ENCODE measurements at places on chromosomes 6 and 20. TPM values are rescaled to one million over a fixed set of nuclear protein-coding genes. Genes with fewer than 3 reads are reported as not detected.

Gene RBPJL
- not detected for total RNA-seq

DNA sequence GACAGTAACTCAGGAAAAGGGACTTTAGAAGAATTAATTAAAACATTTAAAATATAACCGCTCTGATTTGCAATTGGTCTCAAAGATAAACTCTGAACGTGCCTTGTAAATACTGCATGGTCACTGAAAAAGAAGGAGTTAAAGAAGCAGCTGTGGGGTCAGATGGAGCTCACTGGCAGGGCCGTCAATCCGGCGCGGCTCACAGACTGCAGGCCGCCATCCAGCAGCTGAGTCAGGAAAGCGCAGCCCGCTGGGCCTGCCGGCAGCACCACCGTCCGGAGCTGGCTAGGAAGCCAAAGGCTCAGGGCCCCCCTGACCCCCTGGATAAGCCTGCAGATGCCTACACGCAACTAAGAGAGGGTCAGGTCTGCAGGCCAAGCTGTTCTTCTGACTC lies 54.2 kb upstream of the FRMD1 start:
- DNase-seq: no peak
- no peaks in the 10 kb centered on the region for H3K36me3 ChIP-seq
- no peaks in the 10 kb centered on the region for H3K4me1 ChIP-seq
- H3K27ac ChIP-seq: no peak overlapping the region

Gene SLC17A5
- total RNA-seq: 4.1 TPM

Gene CAGE1
- total RNA-seq: 0.10 TPM

GRCh38 chr20:34773726-34774125 lies 51.7 kb downstream of the NCOA6 start:
- no peak overlapping the region for H3K27ac ChIP-seq
- no peak overlapping the region for H3K4me3 ChIP-seq
- H3K36me3 ChIP-seq: peaks cover 4% of the 10 kb centered on the region
- DNase-seq: no peak

DNA sequence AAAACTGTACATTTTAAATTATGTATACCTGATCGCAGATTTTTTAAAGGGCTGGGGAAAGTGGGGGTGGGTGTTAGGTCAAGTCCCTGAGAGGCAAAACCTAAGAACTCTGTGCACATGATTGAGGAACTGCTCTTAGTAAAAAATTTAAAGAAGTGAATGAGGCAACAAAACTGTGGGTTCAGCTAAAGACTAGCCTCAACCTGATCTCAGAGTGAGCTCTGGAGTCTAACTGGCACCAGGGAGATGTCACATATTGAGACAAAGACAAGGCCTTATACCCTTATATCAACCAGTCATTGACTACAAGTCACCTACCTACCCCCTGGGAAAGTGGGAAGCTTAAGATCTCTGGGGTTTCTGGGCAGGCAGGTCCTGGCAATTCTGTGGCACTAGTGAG lies 27.4 kb upstream of the RUNX2 start:
- no peak for DNase-seq
- H3K27ac ChIP-seq: no peak overlapping the region
- H3K36me3 ChIP-seq: peaks cover 27% of the 10 kb centered on the region
- H3K27me3 ChIP-seq: no peaks in the 10 kb centered on the region
- peaks cover 42% of the 10 kb centered on the region for H3K4me1 ChIP-seq

DNA sequence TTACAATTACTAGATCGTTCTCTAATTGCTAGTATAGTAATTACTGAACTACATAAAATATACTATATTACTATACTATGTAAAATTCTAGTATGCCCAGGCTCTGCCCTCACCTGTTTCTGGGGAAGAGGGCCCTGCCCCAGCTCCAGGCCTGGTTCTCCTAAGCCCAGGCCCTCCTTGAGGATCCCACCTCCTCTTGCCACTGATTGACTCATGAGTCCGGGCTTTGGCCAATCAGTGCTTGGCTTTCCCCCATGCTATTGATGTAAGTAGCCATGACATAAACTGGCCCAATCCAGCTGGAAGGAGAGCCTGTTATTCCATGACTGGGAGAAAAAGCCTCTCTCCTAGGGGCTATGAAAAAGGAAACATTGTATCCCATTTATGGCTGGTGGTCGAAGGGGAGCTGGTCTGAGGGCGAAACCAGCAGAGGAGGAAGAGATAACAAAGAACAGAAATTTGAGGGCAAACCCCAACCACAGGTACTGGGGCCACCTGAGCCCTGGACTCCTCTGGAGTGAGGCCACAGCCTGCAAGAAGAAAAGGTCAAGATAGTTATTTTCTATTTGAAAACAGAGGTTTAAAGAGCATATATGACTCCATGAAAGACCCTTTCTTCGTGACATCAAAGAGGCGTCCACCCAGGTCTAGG lies 129.3 kb upstream of the CD93 start:
- H3K4me1 ChIP-seq: no peaks in the 10 kb centered on the region
- DNase-seq: no peak
- H3K36me3 ChIP-seq: no peaks in the 10 kb centered on the region
- no peaks in the 10 kb centered on the region for H3K27me3 ChIP-seq
- H3K4me3 ChIP-seq: no peak overlapping the region

Gene DEFB132
- total RNA-seq: not detected

- no peaks in the 10 kb centered on the region for H3K27me3 ChIP-seq
- H3K36me3 ChIP-seq: no peaks in the 10 kb centered on the region
- no peak for DNase-seq
- H3K27ac ChIP-seq: no peak overlapping the region
Measured at GRCh38 chr6:84447651-84448050, 220.2 kb upstream of the CEP162 start.

DNA sequence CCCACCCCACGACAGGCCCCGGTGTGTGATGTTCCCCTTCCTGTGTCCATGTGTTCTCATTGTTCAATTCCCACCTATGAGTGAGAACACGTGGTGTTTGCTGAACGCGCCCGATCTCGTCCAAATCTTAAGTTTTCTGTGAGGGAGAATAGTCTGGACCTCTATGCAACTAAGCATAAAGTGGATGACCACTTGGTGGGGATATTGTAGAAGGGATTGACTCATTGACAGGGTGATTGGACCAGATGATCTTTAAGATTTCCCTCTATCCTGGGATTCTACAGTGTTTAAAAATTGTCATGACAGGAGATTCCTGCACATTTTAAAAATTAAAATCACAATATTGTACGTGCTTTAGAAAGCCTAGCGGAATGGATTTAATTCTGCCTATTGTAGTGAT lies 141.3 kb downstream of the TRMT11 start:
- no peak overlapping the region for H3K27ac ChIP-seq
- H3K4me1 ChIP-seq: no peaks in the 10 kb centered on the region
- no peaks in the 10 kb centered on the region for H3K27me3 ChIP-seq
- H3K4me3 ChIP-seq: no peak overlapping the region

Measured in activated naive CD8-positive, alpha-beta T cell treated with anti-CD3 and anti-CD28 coated beads for 36 hours (primary cell).